Stimulated activated CD4-positive, alpha-beta T cell treated with anti-CD3 and anti-CD28 coated beads, Interleukin-1b, Interleukin-23, amount 100 ng/mL, for 24 hours (primary cell): ENCODE measurements at places on chromosomes 5 and 9.
A peak's percentile ranks its signal among the peaks of the same experiment; 100 is the strongest.

DNA sequence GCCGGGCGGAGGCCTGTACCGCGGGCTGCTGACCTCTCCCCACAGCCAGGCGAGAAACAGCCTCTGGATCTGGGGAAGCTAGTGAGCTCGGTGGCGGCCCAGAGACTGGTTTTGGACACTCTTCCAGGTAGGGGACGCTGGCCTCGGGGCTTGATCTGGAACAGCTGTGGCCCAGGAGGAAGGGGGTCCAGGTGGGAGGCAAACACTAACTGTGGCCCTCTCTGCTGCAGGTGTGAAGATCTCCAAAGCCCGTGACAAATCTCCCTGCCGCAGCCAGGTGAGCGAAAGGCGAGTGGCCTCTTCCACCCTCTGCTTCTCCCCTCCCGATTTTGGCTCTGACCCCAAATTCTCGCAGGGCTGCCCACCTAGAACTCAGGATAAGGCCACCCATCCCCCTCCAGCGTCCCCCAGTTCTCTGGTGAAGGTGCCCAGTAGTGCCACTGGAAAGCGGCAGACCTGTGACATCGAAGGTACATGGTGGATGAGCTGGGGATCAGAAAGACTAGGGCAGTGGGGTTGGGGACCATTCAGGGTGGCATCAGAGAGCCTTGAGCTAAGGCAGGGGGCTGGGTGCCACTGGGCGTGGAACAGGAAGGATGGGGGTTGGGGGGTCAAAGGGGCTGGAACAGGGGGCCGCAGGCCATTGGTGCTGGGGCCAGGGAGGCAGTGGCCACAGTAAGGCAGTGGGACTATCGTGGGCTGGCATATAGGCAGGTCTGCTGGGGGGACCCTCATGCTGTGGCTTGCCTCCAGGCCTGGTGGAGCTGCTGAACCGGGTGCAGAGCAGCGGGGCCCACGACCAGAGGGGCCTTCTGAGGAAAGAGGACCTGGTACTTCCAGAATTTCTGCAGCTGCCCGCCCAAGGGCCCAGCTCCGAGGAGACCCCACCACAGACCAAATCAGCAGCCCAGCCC, 12.9 kb upstream of the SLC34A1 start:
- DNase-seq, result no peak

DNA sequence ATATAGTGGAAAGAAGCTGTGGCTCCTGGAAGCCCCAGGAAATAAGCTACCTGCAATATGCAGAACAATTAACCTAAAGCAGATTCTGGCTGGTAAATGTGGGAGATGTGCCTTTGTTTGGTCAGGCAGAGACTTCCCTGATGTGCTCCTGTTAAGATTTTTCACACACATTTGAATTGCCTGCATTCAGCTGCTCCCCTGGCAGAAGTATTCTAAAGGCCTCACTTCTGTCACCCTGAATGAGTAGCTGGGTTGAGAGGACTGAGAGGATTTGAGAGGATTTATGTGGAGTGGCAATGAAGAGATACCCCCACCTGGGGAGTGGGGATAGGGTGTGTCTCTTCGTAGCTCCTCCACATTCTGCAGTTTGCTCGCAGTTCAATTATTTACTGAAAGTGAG, 130.5 kb downstream of the ST8SIA4 start:
- DNase-seq, result no peak

GRCh38 chr5:1270933-1271914, 23.6 kb downstream of the TERT start:
- DNase-seq, result no peak

GRCh38 chr5:126251024-126251423, 172.2 kb upstream of the GRAMD2B start:
- no peak for DNase-seq

GRCh38 chr9:83197591-83197990, 134.6 kb upstream of the RASEF start:
- DNase-seq, result no peak

- DNase-seq, result no peak
These were observed 2.6 kb downstream of the IRF1 start for GRCh38 chr5:132487841-132488555.

DNA sequence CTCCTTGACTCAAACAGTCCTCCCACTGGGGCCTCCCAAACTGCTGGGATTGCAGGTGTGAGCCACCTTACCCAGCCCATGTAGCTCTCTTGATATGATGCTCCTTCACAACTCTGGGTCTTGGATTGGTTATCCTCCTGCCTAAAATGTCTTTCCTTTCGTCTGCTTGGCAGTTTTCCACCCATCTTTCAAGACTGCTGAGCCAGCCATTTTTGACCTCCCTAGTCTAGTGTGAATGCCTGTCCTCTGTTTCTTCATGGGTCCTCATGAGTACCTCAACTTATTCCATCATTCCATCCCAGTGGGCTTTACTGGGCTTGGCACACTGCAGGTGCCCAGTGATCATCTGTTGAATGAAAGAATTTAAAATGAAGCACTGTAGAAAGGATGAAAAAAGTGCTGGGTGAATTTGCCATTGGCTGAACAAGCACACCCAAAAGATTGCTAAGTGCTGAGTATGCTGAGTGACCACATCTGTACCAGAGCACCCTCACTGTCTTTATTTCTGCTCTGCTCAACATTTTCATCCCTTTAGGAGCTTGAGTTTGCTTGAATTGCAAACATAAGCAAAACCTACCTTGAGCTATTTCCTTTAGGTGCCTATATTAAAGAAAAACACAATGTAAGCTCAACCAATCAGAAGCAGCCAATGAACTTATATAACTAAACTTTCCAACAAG, 84.8 kb upstream of the FAM169A start:
- DNase-seq, result no peak

GRCh38 chr5:24609706-24610105, 35.1 kb downstream of the CDH10 start:
- no peak for DNase-seq

- peak; percentile 45 for DNase-seq
These were observed 2.4 kb downstream of the CARD19 start for GRCh38 chr9:93098236-93098946.

GRCh38 chr5:156920042-156920860, 42.8 kb downstream of the TIMD4 start:
- DNase-seq, result no peak

GRCh38 chr5:36397901-36398536, 96.3 kb upstream of the RANBP3L start:
- DNase-seq, result no peak

GRCh38 chr5:126869005-126869451, 92.1 kb downstream of the LMNB1 start:
- no peak for DNase-seq

DNA sequence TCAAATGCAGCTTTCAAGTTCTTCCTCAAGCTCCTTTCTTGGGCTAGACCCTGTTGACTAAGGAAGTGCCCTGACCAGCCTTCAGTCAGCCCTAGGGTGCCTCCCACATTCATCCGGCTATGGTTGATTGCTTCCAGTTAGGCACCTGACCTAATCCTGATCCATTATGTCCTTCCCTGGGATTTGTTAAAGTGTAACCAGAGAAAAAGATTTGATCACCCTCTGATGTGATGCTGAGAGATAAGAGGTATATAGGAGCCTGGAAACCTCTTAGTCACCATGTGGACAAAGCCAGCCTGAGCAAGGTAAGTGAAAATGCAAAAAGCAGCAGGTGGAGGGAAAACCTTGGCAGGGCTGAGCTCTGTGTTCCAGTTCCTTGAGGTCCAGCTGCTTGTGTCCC, 178.8 kb upstream of the ERCC6L2 start:
- no peak for DNase-seq

DNA sequence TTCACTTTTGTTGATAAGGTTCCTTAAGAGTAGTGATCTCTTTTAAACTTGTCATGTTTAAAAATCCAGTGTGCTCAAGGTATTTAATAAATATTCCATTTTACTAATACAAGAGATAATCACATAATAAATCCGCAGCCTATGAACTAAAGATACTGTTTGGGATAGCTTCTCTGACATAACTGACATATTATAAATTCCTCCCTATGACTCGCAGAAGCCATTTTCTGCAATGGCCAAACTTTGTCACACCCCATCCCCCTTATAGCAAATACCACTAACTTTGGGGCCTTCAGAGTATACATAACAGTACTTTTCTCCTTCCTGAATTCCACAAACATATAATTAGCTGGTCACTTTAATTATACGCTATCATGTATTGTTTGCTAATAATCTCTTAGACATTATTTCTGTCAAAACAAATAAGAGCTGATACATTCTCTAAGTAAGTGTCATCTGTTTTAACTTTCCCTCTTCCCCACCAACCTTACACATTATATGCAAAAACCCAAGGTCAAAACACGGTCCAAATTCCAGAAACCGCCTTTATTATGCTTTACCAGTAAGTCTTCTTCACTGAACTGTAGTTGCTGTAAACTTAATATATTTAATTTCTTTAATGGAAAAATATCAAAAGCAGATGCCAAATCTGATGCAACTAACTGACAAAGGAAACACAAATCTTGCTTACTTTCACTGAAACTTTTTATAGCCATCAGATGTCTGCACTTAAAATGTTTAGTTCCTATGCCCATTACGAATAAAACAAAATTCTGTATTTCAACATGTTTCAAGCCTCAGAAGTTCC, 971 bp downstream of the TMEM267 start:
- DNase-seq, result no peak

GRCh38 chr5:61624553-61625136, 292.6 kb downstream of the ZSWIM6 start:
- no peak for DNase-seq

- no peak for DNase-seq
These were observed 10.6 kb upstream of the IGFBPL1 start for GRCh38 chr9:38434853-38435252.
